EL (cell line): ENCODE measurements at places on chromosomes 6 and 20.

GRCh38 chr20:63133481-63134091, 82.3 kb downstream of the YTHDF1 start:
- DNase-seq = no peak

DNA sequence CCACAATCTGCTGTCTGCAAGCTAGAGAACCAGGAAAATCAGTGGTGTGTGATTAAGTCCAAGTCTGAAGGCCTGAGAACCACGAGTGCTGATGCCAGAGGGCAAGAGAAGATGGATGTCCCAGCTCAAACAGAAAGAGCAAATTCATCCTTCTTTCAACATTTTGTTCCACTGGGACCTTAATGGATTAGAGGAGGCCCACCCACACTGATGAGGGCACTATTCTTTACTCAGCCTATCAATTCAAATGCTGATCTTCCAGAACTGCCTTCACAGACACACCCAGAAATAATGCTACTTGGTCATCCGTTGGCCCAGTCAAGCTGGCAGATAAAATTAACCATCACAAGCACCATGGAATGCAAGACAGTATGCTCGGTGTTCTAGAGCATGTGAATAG, 226.6 kb upstream of the SASH1 start:
- no peak for DNase-seq

DNA sequence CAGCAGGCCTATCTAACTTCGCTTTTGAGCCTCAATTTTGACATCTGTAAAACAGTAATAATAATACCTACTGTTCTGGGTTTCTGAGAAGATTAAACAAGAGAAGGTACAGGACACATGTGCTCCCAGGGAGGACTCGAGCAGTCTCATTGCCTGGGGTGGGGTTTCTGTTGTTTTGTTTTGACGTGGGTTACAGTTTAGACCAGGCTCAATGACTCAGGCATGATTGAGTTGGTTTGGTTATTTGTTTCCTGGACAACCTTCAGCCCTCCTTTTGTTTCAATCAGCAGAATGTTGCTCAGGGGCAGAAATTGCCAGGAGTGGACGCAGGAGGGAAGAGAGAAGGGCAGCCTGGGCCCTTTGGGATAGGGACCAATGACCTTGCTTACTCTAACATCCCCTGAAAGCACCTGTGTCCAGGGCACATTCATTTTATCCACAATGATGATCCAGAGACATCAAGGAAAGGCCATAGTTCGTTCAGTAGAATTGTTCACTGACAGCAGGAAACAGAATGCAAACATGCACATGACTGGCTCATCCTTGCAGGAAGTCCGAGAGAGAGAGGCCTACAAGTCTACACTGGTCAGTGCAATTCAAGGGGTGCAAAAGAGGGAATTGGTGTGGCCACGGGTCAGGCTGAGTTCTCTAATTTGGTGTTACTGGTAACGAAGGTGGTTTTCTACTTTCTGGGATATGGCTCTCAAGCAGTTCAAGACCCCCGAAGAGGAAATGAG, 74.5 kb upstream of the MRPS10 start:
- peak; percentile 57 for DNase-seq

DNA sequence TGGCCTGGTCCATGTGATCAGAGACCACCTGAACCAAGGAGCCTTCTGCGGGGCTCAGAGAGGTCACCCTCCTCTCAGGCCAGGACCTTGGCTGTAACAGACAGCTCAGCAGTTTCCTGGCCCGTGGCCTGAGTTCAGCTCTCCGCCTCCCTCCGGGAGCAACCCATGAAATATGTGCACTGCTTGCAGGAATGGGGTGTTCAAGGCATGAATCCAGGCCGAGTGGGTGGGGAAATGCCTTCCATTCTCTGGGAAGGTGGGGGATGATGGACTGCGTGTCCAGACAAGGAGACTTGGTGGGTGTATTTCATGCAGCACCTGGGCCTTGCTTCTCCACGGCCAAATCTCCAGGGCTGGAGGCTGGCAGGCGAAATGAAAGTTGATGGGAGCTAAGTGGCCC, 46.0 kb downstream of the SIRPA start:
- DNase-seq = no peak

DNA sequence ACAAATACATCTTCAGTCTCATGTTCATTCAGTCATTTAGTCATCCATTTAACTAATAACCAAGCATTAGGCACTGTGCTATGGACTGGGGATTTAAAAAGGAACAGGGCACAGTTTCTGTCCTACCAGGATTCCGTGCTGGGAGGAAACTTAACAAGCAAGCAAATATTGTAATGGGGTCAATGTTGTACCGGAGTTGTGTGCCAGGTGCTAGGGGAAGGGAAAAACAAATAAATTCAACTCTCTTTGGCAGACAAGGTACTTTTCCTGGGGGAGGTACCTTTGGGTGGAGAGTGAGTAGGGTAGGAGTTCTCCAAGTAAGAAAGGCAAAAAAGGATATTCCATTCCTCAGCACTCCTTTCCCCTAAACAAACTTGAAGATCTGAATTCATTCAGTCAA, 90.3 kb downstream of the OLIG3 start:
- DNase-seq = no peak

DNA sequence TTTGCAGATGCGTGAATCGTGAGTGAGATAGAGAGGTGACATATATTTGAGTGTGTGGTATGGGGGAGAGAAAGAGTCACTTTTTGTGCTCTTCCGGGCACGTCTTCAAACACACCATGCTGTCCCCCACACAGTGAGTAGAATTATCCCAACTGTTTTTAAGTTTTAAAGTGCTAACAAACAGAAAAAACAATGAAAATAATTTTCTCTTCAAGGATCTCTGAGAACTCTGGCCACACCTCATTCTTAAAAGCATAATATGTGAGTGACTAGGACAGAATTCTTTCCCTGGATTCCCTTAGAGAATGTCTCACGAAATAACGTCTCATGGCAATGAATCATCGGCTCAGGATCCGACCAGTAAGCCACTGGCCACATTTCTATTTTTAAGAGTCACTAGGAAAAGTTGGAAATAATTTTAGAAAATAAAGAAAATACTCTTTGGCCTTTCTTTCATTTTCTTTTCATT, 235.7 kb upstream of the ZNF217 start:
- peak; percentile 97 for DNase-seq
